ENCODE measurements at places on chromosomes 7 and 10.

- DNase-seq = no peak
Observed at GRCh38 chr10:110389255-110389654, 84.5 kb upstream of the SMNDC1 start.

DNA sequence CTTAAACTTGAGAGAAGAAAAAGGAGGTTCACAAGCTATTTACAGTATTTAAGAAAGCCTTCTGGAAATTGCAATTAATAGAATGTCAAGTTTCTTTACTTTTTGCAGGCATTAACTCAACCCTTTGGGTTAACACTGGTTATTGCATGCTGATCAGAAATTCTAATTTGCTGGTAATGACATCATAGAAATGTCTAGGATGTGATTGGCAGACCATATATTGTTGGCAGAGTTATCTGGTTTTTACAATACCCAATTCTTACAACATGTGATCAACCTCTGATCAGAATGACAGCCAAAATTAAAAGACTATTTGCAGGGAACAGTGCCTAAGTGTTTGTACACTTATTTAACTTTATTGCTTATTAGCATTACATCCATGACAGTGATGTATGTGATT lies 1.6 kb upstream of the CASD1 start:
- DNase-seq = no peak

GRCh38 chr10:88077977-88078376 lies 214.6 kb downstream of the PTEN start:
- DNase-seq = no peak

DNA sequence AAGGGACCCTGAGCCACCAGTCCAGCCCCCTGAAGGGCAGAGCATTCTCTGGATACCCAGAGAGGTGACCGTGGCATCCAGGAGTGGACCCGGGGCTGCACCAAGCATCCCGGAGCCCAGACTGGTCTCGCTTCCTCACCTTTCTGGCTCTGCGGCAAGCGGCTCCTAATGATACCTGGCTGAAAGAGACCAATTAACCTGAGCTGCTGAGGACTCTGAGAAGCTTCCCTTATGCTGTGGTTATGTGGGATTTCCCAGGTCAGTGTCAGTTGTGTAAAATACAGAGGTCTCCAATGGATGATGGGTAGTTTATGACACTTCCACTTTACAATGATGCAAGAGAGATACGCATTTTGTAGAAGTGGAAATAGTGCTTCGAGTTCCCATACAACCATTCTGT lies 51.5 kb downstream of the PFKFB3 start:
- DNase-seq = no peak

GRCh38 chr10:125882596-125882995 lies 1.5 kb upstream of the DHX32 start:
- DNase-seq = no peak
